ENCODE measurements at places on chromosomes 2 and 18. TPM values are rescaled to one million over a fixed set of nuclear protein-coding genes. Genes with fewer than 3 reads are reported as not detected.

GRCh38 chr2:128217671-128218070, 101.0 kb downstream of the HS6ST1 start:
- no peak for DNase-seq

DNA sequence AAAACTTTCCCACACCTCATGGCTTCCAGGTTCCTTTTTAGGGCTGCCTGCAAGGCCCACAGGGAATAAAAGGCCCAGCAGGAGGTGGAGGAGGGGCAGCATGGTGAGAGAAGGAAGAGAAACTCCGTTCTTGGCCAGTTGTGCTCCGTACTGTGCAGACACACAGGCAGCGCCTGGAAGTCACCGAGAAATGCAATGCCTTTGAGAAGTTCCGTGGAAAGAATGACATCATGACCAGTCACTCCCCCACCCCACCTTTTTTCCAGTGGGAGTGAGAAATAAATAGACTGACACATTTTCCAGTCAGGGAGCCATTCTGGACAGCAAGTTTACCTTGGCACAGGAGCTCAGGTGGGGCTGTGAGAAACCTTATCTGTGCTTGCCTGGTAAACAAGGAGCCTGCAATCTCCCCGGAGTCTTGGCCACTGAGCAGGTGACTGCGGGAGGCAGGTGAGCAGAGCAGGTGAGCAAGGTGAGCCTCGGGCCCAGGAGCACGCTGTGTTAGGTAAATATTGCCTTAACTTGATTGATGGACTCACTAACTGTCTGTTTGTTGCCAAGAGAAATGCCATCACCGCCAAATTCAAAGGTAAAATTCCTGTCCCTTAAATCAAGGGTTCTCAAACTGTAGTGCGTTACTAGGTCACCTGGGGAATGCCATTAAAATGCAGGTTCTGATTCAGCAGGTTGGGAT, 13.5 kb upstream of the LBH start:
- DNase-seq = peak; percentile 59

DNA sequence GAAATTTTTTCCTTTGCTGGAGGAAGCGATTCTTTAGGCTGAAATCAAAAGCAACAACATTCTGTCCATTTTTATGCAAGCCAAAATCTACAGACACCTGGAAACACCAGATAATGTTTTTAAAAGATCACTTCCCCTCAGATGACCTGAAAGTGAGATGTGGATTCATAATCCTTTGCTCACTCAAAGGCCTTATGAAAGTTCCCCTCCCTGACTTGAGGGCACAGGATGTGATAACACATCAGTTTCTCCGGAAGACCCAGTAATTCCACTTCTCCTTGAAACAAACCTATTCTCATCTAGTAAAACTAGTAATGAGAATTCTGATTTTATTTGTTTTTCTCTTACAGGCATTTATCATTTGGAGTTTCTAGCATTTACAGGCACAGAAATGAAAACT, 218.3 kb upstream of the RND3 start:
- DNase-seq = no peak

DNA sequence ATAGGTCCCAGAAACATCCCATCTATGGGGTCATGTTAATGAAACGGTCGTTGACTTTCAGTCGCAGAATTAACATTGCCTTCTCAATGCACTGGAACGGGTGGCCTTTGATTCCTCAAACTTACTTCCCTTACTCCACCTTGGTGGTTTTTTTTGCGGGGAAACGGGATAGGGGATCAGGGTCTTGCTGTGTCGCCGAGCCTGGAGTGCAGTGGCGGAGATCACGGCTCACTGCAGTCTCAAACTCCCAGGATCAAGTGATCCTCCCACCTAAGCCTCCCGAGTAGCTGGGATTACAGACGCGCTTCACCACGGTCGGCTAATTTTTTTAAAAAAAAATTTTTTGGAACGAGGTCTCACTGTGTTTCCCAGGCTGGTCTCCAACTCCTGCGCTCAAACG, 754 bp downstream of the ATG16L1 start:
- no peak for DNase-seq

GRCh38 chr18:2964361-2965010, 48.5 kb downstream of the LPIN2 start:
- DNase-seq = no peak

DNA sequence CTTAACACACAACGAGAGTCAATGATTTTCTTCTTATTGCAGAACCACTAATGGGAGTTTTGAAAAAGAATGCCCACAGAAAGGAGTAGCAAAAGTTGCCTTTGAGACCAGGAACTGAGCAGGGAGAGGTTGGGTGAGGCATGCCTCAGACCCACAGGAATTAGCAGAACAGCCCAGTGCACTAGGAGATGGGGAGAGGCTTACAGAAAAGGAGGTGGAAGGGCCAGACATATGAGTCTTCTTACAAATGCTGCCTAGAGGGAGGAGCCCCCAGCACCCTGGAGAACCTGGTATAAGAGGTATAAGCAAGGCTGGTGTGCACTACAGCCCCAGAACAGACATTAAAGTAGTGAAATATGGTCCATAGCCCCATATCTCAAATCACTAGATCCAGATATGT, 162.0 kb downstream of the DTNA start:
- DNase-seq = no peak

- peak; percentile 70 for DNase-seq
Observed at GRCh38 chr18:26547646-26548414, 523 bp downstream of the KCTD1 start.

NGEF gene
- total RNA-seq = 8.1 TPM

DNA sequence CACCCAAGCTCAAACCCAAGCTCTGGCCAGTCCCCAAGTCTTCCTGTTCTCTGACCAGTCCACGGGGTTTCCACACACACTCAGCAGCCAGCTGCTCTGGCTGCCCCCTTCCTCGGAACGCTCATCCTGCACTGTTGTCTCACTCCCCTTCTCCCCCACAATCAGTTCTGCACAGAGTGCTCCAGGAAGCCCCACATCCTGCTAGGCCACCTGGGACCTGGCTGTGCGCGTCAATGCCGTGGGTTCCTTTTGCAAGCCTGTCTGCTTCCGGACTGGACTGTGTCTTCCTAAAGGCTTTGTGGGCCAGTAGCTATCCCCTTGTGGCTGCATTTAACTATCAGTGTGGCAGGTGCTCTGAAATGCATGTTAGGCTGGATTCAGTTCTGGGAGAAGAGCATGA, 605.0 kb upstream of the RAB6C start:
- DNase-seq = no peak

CGREF1 gene
- 1.9 TPM for total RNA-seq

GRCh38 chr2:172311921-172312345, 115.5 kb upstream of the ITGA6 start:
- DNase-seq = no peak

SLC8A1 gene
- total RNA-seq = 116 TPM

DNA sequence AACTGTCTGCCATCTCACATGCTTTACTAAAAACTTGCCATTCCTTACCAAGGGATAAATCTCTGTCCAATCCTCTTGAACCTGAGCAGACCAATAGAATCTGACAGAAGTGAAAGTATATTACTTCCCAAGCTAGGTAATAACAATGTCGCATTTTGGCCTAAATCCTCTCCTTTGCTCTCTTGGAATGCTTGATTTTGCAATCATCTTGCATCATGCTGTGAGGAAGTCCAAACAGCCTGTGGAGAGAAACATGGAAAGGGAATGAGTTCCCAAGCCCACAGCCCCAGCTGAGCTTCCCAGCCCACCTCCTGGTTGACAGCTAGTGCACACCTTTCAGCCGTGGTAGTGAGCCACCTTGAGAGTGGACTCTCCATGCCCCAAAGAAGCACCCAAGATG, 540.6 kb downstream of the STK39 start:
- no peak for DNase-seq

- DNase-seq = no peak
Observed at GRCh38 chr18:8522756-8523155, 86.5 kb upstream of the RAB12 start.

- no peak for DNase-seq
Observed at GRCh38 chr2:392926-393280, 105.0 kb upstream of the ALKAL2 start.

- no peak for DNase-seq
Observed at GRCh38 chr2:198004173-198004572, 199.8 kb downstream of the PLCL1 start.

DNA sequence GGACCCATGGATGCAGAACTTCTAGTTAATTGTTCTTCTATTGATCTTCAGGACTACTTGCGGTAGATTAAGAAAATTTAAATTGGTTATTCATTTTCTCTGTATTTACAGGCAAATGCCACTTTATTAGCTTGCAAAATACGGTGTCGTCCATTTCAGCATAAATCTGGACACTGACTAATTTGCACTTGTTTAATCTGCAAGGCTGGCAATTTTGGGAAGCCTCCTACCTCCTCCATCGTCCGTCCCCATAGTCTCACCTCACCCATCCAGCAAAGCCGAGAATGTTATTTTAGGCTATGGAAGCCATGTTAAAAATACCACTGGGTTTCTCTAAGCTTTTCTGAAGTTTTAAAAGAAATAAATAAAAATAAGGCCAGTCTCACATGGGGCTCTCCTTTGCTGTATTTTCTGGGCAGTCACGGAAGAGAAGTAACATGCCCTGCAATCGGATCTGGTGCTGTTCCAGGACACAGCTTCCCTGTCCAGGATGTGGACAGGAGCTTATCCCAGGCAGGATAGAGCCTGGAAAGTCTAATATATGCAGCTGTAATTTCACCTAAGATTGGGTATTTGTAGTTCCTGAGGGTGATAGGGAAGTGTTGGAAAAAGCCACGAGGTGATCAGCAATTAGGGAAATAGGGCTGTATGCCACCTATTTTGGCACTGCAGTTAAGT, 17.4 kb downstream of the TMEM178A start:
- DNase-seq = no peak

DTNA gene
- 55.7 TPM for total RNA-seq

LONRF2 gene
- total RNA-seq = 3.6 TPM

DNA sequence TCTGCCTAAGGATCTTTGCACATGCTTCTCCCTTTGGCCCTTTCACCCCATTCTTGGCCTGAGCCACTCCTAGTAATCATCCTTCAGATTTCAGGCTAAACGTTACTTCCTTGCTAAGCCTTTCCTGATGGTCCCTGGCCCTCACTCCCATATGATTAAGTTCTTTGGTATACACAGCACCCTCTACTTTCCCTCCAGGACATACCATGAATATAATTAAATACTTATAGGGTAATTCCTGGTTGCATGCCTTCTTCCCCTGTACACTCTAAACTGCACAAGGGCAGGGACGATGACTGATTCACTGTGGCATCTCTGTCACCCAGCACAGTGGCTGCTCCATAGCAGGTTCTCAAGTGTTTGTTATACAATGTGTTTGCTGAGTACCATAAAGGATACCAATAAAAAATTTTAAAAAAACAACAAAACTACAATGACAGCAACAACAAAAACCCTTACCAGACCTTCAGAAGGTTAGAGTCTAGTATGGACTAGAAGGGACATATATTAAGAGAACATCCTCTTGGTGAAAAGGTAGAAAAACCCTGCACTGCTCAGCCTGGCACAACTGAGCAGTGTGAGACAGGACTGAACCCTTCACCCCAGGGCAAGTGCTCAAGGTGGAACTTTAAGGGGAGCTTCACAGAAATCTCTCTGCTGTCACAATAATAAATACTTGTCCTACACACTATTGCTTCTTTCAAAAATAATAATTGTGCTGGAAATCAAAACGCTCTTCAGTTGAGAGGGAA, 76.2 kb downstream of the AAK1 start:
- DNase-seq = no peak
